ENCODE measurements at places on chromosomes 2 and 18.

DNA sequence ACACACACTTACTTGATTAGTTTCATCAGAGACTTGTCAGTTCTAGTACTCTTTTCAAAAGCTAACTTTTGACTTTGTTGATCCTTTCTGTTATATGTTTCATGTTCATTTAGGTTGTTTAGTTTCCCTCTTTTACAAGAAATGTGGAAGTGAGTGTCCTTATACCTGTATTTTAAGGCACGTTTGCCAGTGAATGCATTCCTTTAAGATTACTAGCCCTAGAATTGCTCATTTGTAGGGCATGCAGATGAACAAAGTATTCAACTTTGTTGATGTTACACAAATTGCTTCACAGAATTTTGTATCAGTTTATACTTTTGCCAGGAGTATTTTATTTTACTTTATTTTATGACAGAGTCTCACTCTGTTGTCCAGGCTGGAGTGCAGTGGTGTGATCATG, 6.3 kb downstream of the IL1RL2 start:
- DNase-seq = no peak

DNA sequence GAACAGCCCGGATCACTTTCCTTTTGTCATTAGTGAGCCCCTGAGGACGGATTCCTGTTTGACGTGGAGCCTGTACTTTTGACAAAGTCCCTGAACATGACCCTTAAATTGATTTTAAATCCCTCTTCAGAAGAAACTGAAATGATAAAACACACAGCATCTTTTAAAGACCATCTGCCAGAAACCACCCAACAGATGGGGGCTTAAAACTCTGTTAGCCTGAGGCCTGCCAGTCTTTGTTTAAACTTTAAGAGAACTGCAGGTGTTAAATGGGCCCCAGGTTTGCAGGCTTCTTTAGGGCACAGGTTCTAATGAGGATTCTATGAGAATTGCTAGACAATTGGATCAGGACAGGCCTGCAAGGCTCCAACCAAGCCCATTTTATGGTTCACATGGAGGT, 177.9 kb downstream of the ALK start:
- DNase-seq = no peak

DNA sequence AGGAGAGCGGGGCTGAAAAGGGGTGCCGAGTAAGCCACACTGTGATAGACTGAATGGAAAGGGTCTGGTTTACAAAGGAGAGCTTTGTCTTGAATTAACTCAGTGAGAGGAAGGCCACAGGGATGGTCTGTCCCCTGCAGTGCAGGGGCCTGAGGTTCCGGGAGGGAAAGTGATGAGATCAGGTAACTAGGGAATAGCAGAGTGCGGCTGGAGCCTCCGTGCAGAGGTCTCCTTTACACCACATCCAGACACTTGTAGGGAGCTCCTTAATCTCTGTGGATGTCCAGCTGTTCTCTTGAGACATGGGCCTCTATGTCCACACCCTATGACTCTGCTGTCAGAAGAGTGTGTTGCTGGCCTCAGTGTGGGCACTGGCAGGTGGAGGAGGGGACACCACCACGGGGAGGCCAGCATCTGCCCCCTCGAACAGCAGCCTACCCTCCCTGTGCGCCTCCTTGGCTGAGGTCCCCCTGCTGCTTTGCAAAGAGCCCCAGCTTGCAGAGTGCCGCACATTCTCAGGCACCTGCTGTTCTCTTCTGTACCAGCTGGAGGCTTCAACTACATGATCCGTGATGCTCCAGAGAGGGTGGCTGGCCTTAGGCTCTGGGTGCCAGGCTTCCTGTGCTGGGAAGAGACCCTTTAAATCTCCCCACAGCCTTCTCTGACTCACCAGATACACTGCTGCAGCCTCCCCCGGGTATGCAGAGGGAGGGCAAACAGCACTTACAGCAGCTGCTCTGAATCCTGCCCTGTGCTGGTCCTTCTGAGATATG, 25.9 kb downstream of the ENOSF1 start:
- no peak for DNase-seq

DNA sequence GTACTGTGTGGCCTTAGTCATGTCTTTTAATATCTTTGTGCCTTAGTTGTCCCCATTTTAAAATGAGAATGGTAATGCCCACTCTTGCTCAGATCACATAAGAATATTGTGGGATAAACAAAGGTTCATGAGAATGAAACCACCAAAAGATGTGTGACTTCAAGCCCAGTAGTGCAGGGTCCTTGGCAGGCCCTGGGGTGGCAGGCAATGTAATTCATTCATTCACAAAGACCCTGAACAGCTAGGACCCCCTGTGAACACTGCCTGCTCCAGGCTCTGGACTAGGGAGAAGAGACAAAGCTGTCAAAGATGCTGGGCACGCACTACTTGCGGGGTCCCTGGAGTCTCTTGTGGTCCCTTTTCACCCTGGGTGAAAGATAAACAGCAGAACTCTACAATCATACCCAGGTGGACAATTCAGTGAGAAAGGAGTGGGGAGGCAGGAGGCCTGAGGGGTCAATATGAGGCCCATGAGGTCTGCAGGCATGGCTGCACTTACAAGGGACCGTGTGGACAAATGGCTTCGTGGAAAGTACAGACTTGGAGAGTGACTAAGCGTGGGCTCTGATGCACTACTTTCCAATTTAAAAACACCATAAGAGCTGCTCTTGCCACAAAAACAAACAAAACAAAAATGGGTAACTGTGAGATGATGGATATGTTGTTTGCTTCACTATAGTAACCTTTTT, 136.1 kb downstream of the SMAD7 start:
- DNase-seq = no peak

DNA sequence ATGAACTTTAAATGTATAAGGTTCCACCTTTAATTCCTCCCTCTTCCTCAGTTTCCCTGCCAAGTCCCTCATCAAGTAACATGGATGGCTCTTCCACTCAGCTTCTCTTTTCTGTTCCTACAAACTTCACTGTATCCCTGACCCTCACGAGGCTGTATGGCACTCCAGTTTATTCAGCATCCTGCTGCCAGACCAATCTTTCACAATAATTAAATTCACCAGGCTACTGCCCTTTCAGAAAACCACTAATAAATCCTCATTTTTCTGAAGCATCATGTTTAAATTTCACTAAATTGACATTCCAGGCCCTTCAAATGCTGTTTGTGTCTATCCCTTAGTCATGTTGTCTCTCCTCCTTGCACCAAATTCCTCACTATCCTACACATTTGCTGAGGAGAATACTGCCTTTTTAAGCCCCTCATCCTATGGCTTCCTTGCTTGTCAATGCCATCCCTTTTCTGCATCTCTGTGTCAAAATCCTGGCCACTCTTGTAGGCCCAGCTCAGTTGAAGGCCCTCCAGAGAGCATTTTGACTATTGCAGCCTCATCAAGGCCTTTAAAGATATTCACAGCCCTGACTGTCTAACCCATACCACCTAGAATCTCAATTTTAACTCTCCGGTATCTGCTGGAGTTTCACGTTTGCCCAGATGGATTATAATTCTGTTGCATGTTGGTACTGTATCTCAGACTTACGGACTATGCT, 22.8 kb upstream of the ASNSD1 start:
- no peak for DNase-seq

All from epithelial cell of prostate (primary cell).